ENCODE measurements at places on chromosomes 6 and 20.

DNA sequence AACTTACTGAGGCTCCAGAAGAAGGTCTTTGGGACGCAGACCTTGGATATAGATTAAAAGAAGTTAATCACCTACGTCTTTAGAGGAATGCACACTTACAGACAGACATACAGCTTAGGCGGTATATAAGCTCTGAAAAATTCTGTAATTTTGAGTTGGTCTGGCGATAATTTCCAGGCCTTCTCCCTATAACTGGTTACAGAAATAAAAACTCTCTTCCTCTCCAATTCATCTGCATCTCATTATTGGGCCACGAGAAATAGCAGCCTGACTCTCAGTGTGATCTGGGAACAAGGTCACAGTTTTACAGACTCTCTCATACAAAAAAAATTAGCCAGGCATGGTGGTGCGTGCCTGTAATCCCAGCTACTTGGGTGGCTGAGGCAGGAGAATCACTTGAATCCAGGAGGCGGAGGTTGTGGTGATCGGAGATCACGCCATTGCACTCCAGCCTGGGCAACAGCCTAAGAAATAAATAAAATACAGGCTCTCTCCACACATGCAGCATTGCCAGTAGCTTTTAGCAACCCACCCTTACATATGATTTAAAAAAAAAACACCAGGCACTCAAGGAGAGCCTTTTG is 4.7 kb downstream of the ZBTB24 start:
- DNase-seq: no peak

DNA sequence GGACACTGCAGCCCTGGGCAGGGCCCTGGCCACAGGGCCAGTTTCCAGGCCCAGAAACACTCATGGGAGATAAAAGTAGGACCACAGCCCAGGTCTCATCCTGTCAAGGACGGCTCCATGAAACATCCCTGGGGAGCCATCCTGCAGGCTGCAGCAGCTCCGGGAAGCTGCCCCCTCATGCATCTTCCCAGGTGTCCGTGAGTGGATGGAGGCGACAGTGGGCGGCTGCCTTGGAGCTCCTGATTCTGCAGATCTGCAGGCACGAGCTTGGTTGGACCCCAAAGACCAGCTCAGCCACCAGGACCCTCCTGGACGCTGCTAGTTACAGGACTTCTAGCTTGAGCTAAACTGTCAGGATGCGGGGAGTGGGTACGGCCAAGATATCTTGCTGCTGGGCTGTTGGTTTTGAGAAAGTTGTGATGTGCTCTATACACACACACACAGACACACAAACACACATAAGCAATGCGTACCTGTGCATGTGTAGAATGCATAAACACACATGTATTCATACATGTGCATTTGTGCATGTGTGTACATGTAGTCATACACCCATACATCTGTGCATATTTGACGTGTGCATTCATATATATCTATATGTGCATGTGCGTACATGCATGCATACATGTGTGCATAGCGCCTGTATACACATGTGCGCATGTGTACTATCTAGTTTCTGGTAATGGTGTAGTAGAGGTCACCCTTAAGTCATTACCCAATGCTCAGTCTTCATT is 297.8 kb downstream of the TAF4 start:
- no peak for DNase-seq

GRCh38 chr6:127844529-127844928 is 56.3 kb downstream of the THEMIS start:
- DNase-seq: no peak

GRCh38 chr20:62365814-62366369 is 1.2 kb downstream of the LAMA5 start:
- no peak for DNase-seq

DNA sequence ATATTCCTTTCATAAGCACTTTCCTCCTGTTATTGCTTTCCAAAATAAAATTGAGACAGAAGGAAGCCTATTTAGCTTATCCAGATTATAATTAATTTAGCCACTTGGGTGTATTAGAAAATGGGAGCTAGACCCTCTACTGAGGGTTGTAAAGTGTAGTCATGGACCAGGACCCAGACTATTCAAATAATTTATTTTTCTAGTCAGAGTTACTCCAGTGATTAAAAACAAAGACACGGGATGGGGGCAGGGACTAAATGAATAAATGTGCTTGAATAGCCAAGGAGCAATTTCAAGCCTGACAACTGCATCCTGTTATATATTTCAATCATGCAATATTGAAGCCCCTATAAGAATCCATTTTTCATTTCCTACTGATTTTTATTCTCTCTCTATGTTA is 41.6 kb downstream of the KLHL32 start:
- no peak for DNase-seq
